ENCODE measurements at places on chromosomes 12 and 14. TPM values are rescaled to one million over a fixed set of nuclear protein-coding genes. Genes with fewer than 3 reads are reported as not detected.

Gene PRH2
- total RNA-seq = not detected

- no peak overlapping the region for H3K4me3 ChIP-seq
- H3K27ac ChIP-seq = no peak overlapping the region
- no peaks in the 10 kb centered on the region for H3K4me1 ChIP-seq
- DNase-seq = no peak
Measured at GRCh38 chr14:61140872-61141271, 140.3 kb downstream of the TMEM30B start.

DNA sequence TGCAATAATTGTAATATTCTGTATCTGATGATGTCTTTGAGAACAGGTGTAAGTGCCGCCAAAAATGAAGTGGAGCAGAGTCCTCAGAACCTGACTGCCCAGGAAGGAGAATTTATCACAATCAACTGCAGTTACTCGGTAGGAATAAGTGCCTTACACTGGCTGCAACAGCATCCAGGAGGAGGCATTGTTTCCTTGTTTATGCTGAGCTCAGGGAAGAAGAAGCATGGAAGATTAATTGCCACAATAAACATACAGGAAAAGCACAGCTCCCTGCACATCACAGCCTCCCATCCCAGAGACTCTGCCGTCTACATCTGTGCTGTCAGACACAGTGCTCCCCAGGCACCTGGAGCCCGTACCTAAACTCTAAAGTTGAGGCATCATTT, 268.7 kb downstream of the DAD1 start:
- H3K36me3 ChIP-seq = no peaks in the 10 kb centered on the region
- DNase-seq = no peak
- H3K4me3 ChIP-seq = no peak overlapping the region

DNA sequence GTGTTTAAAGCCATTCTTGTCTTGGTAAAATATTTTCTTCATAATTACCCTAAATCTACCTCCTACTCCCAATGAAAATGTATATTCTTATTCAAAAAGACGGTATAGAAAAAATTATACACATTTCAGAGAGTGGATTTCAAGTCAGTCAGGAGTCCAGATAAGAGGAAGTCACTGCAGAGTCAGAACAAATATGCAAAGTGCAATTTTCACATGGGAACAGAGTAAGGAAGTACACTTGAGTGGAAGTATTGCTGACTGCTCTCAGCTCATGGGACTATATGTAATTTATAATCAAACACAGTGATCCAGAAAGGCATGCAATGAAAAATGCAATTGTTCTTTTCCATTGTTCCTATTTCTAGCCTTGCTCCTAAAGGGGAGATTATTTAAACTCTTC, 1128.0 kb downstream of the AACS start:
- no peaks in the 10 kb centered on the region for H3K4me1 ChIP-seq
- H3K27me3 ChIP-seq = peaks cover 31% of the 10 kb centered on the region
- DNase-seq = no peak
- no peak overlapping the region for H3K4me3 ChIP-seq

DNA sequence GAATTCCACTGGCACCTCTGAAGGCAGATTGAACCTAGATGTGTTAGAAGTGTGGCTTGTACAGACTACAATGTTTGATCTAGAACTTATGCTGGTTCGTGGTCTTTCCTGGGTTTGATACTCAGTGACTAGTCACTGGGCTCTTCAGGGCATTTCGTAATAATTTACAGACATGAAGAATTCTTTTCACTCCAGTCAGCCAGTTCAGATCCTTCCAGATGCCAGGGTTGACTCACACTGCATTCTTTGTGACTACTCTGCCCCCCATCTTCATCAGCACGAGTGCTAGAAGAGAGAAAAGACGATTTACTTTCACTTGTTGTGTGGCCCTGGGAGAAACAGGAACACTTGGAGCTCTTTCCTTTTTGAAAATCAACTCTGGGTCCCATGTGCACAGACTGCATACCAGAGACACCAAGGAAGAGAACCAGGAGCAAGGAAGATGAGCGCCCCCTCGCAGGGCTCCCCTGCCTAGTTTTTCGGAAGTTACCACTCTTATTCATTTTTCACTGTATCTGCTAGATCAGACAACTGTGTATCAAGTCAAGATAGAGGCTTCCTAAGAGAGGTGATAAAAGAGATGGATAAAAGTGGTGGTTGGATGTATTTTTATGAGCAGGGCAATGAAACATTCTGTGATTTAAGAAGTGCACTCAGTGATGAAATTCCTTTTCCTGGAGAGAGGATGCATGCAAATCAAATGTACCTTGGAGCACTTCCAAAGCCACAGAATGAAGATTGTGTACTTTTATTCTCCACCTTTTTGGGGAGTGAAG, 33.5 kb upstream of the EVL start:
- peaks cover 10% of the 10 kb centered on the region for H3K27me3 ChIP-seq
- no peak overlapping the region for H3K27ac ChIP-seq
- peaks cover 2% of the 10 kb centered on the region for H3K4me1 ChIP-seq
- H3K36me3 ChIP-seq = no peaks in the 10 kb centered on the region

- no peak overlapping the region for H3K4me3 ChIP-seq
- H3K36me3 ChIP-seq = no peaks in the 10 kb centered on the region
- no peaks in the 10 kb centered on the region for H3K27me3 ChIP-seq
- no peak for DNase-seq
Measured at GRCh38 chr12:88810806-88811205, 230.5 kb upstream of the KITLG start.

DNA sequence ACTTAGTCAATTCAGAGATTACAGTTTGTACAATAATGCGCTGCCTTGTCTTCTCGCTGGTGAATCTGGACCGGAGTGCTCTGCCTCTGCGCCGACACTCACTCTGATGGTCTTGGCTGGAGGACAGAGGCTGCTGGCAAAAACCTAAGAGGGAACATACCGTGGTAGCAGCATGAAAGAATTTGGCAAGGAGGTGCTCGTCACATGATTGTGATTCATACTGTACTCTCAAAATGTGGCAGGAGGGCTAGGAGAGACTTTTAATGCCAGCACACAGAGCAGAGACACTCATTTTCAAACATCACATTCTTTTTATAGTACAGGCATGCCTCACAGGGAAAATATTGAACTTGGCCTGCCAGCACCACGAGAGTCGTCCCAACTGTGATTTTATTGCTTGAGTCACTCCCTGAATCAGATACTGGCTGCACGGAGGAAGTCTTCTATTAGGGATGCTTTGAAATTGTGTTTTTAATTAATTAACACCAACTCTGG, 67.8 kb downstream of the HMGA2 start:
- no peak for DNase-seq
- no peaks in the 10 kb centered on the region for H3K36me3 ChIP-seq
- no peak overlapping the region for H3K27ac ChIP-seq
- H3K4me1 ChIP-seq = peaks cover 2% of the 10 kb centered on the region
- H3K4me3 ChIP-seq = no peak overlapping the region
